Left cardiac atrium (tissue), 4 donors: ENCODE measurements at places on chromosomes 5 and 9.

GRCh38 chr5:38831909-38832308 lies 13.9 kb upstream of the OSMR start:
- no peak for DNase-seq

GRCh38 chr5:177458912-177459350 lies 12.3 kb downstream of the PRR7 start:
- DNase-seq: no peak

DNA sequence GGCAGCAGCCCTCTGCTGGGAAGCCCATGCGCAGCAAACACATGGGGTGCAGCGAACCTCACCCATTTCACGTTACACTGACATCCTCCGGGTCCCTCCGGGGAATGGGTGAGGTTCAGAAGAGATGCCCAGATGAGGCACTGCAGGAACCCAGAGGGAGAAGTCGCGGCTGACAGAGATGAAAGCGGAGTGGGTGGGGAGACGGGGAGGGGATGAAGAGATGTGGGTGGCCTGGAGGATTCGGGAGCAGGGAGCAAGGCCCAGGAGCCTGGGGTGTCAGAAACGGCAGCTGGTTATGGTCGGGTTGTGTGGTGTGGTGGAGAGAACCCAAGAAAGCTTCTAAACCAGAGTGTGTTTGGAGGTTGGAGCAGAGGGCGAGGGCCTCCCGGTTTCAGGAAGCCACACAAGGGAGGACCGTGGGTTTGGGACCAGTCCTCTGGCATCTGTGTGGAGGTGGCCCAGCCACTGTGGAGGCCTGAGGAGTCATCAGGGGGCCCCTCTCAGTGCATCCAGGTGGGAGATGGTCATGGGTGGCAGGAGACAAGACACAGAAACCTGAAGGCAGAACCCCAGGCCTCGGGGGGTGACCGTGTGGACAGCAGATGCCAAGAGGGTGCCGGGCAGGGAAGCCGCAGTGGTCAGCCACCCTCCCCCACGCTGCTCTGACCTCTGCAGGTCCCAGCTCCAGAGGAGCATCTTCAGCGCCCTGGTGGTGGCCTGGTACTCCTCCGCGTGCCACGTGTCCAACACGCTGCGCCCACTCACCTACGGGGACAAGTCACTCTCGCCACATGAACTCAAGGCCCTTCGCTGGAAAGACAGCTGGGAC lies 8.6 kb downstream of the UCK1 start:
- DNase-seq: no peak

DNA sequence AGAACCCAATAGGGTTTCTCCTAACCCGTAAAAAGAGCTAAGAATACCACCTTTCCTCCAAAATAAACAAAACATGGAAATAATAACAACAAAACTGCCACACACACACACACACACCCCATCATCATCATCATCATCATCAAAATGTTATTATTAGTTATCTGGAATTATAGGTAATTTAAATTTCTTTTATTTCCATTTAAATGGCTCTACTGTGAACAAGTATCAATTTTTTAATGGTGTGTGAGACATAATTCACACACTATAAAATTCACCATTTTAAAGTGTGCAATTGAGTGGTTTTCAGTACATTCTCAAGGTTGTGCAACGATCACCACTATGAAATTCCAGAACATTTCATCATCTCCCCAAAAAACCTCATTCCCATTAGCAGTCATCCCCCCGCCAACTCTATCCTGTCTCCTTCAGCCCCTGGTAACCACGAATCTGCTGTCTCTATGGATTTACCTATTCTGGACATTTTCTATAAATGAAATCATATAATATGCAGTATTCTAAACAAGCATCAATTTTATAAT lies 172.7 kb downstream of the ROR2 start:
- no peak for DNase-seq

DNA sequence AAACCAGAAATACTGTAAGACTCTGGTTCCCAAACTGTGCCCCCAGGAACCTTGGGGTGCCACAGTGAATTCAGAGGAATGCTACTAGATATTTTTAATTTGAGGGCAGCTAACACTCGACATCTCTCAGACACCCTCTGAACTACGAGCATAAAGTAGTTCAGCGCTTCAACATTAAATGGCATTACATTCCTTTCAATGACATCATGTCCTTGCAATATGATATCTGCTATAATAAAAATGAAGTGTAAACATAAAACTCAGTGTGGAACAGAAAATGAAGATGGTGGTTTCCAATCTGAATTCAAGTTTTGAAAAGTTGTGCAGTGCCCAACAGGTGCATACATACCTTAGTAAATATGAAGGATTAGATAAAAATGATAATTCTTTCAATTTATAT lies 116.1 kb downstream of the LPAR1 start:
- no peak for DNase-seq
